ENCODE measurements at places on chromosomes 4 and X.

DNA sequence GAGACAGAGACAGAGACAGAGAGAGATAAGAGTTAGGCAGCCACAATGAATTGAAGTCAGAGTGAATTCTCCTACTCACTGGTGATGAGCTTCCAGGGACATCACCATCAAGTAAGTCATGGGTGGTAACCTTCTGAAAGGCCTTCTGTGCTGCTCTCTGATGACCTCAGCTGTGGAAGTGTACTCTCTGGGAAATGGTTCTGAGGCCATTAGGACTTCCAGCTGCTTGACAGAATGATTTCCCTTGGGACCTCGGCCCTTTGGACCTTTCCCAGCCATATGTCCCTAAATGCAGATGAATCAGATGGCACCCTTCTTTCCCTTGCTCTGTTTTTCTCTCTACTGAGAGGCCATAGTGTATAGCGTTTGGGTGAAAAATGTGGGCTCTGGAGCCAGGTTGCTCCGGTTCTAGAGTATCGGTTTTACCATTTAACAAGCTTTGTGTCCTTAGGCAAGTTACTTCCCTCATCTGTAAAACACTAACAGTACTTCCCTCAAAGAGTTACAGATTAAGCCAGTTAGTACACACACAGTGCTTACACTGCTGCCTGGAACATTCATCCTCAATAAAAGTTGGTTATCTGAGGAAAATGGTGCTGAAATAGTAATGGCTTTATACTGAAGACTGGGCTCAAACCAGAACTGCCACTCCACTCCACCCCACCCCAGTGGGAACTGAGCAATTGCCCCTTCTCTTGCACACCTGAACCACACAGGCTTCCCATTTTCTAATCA lies 7.6 kb downstream of the SEPTIN11 start:
- no peak for DNase-seq

DNA sequence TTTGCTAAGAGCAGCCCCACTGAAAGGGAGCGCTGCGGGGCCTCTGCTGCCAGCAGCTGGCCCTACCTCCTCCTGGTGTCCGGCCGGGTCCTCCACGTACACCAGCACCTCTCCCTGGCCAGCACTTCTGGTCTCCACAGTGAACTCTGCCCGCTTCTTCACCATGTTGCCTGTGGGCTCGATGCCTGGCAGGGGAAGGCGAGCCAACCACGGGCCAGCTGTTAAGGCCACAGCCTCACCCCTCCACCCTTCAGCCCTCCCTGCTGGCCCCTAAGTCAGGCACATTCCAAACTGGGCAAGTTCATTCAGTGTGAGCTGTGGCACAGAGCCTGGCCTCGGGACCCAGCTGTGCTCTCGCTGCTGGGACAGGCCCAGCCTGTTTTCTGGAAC lies 7.8 kb downstream of the FLNA start:
- no peak for DNase-seq

- no peak for DNase-seq
These were observed 531.2 kb downstream of the GALNTL6 start for GRCh38 chr4:172344308-172344938.

- DNase-seq, result no peak
These were observed 8.1 kb downstream of the ETDB start for GRCh38 chrX:135112096-135112729.

- DNase-seq, result no peak
These were observed 1702.3 kb downstream of the STIM2 start for GRCh38 chr4:28562913-28563312.

All from mucosa of gallbladder (tissue), 1 donor.